NCI-H1694 treated with DMSO at 0.1 percent for 48 hours (cell line): ENCODE measurements at places on chromosomes 6 and 20.

GRCh38 chr6:133855991-133856370, 32.9 kb upstream of the TCF21 start:
- no peak for DNase-seq

DNA sequence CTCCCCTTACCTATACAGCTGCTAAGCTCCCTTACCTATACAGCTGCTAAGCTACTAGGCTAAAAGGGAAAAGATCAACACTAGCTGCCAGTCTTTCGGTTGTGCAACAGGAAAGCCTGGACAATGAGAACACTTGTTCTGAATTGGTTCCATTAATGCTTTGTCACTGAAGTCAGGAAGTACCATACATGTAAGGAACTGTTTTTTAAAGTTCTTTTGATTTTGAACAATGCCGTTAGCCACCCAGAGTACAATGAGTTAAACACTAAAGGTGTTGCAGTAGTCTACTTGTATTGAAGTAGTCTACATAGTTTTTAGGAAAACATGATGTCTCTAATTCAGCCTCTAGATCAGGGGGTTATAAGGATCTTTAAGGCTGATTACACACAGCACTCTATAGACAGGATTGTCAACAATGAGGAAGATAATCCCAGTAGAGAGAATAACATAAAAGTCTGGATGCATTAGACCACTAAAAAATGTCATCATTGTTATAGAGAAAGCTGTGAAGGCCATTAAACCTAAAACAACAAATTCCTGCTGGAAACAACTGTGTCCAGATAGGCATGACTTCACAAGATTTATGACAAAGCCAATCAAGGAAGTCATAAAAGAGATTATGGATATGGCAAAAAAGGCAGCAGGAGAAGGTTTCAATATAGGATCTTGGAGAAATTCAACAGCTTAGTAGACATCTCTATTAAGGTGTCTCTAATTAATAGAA, 306.3 kb downstream of the PHF3 start:
- no peak for DNase-seq

- DNase-seq: no peak
These were observed 48.1 kb downstream of the WDR27 start for GRCh38 chr6:169653691-169654090.

DNA sequence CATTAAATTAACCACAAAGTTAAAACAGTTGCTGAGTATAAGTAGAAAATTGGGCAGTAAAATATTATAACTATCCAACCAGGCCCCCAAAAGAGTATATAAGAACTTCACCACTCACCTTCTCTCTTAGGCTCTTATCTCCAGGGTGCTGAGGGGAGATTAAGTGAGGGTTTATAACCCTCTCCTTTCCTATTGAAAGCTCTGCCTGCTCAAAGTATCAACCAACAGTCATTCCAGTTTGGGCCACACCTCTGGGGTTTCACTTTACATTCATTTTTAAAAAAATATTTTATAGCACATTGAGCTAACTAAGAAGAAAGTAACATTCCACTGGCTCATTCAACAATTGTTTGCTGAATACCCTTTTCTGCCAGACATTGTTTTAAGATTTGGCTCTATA, 22.1 kb downstream of the GSTA4 start:
- no peak for DNase-seq

DNA sequence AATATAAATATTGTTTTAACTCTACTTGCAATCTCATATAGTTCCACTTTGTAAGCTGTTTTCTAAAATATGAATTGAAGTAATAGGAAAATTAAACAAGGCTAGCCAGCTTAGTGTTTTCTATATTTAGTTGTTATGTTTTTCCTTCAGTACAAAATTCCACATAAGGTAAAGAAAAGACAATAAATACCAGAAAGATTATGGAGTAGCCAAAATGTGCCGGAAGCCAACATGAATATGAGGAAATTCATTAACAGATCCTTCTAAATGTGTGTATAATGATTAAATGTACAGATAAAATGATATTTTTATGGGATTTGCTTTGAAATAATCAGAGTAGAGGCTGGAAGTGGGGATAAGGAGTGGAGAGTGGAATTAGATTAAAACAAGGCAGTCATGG, 52.5 kb upstream of the COL21A1 start:
- DNase-seq: no peak

GRCh38 chr6:6912817-6913744, 194.7 kb upstream of the RREB1 start:
- no peak for DNase-seq

GRCh38 chr6:43231053-43231452, 1.8 kb upstream of the DNPH1 start:
- no peak for DNase-seq

DNA sequence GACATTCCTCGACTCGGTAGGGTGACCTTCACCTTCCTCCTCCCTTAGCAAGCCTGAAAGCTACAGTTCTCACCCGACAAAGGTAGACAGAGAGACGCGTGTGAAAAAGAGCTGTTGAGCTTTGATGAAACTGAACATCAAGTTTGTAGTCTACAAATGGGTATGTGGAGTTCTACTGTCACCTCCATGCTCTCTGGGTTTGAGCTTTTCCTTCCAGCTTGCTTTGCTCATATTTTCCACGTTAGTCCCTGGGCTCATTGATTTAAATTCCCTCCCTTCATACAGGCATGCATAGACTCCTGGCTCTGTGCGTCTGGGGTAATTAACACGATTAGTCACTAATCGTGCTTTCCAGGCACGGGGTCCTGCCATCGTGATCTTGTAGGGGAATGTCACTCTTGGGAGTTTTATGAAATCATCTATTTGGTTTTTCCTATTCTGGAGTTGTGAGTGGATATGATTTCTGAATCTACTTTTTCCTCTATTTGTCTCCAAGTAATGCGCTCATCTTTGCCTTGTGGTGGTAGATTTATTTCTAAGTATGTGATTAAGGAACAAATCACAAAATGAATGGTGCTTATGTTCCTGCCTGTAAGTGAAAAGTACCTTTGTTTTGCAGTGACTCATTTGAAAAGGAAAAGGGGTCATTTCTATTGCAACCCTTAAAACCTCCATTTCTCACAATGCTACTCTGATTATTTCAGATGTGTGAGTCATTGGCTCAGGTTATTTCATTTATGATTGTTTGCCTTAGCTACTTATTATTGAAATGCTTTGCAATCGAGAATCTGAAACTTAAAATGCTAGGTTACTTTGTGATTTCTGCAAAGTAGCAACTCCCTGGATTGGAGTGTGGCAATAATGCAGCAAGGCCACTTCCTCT, 154.6 kb downstream of the ZDHHC14 start:
- DNase-seq: no peak

DNA sequence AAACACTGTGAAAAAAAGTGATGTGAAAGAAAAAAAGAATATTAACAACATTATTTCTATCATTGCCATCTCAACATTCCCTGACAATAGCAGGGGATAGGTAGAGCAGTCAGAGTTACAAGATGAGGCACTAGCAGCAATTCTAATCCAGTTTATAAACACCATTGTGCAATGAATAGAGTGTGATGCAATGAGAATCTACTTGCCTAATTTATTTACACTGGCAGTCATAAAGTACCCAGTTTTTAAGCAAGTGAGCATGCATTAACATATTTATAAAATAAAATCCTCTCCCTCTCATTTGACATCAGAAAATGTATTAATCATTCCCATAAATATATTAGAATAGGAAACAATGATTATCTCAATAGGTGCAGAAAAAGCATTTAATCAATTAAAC, 2.5 kb upstream of the MANEA start:
- DNase-seq: no peak

DNA sequence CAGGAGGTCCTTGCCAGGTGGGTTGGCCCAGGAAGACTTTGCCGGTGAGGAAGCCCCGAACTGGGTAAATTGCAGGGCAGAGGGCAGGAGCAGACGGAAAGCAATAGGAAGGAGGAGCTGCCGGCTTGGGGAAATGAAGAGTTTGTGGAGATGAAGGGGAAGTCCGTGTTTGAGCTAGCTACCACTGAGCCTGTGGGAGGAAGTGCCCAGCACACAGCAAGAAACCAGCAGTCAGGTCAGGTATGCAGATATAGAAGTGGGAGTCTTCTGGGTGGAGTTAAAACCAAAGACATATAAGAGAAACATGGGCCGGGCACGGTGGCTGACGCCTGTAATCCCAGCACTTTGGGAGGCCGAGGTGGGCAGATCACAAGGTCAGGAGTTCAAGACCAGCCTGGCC, 34.7 kb downstream of the CD24 start:
- DNase-seq: no peak

DNA sequence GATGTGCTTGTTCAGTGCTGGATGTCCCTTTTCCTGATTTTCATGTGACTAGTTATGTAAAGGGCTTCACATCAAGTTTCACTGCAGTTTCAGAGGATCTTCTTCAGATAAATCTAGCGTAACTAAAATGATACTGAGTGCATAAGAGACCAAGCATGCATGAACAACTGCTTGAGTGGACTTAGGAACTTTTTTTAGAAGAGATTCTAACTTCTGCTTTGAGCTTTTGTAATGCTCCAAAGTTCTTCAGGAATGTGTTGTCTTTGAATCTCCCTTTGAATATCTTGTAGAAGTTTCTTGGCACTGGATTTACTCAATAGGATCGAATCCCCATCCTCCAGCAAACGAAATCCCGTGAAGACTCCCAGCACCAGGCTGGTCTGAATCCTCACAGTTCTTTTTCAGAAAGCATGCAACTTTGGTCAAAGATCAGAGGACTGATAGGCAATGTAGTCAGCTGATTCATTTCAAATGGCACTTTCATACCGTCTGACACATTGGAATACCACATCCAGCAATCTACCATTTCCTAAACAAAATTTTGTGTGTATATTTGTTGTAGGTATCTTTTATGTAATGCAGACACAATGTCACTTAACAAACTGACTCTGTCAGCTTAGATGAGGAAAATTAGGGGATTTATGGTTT, 33.2 kb downstream of the ENPP1 start:
- no peak for DNase-seq

GRCh38 chr20:1403624-1404023, 10.8 kb upstream of the FKBP1A start:
- no peak for DNase-seq

GRCh38 chr6:21996425-21997118, 300.3 kb downstream of the PRL start:
- no peak for DNase-seq

DNA sequence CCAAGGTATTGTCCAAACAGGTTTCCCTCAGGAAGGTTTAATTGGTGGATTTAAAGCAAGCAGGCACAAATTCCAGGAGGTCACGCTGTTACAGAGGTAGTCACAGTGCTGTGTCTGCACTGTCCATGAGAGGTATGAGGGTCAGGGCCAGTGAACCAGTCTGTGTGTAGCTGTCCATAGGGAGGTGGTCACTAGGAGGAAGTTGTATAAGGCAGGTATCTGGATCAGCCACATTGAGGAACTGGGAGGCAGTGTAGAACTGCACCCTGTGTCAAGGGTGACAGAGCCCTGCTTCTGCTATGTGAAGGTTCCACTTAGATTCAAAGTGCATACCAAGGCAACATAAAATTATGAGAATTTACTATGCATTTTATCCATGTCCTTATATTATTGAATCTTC, 73.3 kb downstream of the MAP3K4 start:
- no peak for DNase-seq

DNA sequence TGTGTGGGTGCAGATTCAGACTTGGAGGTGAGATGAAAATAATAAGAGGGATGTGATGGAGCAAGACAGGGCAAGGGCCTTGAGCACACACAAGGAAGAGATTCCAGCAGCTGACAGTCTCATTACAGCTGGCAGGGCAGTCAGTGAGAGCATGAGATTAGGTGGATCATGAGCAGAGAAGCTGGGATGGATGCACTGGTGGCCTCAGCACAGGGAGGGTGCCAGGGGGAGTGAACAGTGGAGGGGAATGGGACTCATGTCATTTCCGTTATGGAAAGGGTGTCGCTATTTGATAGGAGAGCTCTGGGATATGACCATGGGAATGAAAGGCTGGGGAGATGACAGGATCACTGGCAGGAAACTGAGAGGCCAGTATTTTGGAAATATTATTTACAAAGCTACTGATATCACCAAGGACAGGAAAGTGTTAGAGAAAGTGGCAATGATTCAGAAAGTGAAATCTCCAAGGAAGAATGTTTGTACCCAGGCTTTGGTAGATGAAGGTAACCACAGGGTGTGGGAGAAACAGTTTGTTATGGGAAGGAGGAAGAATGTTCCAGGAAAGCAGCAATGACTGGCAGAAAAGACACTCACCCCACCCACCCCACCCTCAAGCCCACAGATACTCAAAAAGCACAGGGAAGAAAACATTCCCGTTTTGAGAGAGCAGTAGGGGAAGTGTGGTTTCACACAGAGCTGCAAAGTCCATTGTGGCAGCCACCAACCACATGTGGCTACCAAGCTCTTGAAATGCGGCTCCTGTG, 214.7 kb upstream of the PROKR2 start:
- no peak for DNase-seq

DNA sequence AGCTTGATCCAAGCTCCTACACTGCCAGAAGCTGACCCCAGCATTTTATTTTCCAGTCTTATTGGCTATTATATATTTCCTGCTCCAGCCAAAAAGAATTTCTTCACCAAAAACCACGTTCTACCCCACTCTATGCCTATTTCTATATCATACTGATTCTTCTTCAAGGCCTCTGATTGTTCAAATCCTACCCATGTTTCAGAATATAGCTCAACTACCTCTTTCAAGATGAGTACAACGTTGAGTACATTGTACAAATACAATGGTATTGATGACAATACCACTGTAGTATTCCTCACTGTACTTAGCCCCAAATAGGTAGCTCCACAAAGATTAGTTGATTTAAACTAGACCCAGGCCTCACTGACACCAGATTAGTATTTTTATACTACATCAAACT, 31.0 kb downstream of the ASCC3 start:
- no peak for DNase-seq

GRCh38 chr20:1061484-1062221, 56.7 kb upstream of the PSMF1 start:
- no peak for DNase-seq

- DNase-seq: no peak
These were observed 60.8 kb downstream of the ECT2L start for GRCh38 chr6:138856654-138857053.

DNA sequence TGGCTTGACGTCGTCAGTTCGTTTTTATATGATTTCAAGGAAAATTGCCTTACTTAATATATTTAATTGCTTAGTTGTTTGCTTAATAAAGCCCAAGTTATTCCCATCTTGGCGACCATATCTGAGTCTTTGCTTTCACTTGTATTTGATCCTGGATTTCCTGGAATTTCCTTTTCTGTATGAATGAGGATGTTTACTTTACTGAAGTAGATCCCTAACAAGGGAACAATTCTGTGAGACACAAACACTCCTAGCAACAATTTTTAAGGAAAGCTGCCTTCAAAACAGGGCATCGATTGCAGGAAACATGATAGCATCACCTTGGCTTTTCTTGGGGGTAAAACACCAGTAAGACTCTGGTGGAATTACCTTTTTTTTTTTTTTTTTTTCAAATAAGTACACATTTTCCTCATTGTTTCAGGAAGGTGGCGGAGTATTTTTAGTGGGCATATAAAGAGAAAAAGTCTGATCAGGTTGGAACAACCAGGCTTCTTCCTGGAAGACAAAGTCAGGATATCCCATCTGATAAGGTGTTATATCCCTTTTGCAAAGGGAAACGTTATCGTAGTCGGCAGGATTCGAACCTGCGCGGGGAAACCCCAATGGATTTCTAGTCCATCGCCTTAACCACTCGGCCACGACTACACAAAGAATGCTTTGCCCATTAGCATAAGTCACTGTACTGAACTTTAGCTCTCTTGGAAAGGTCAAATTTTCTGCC, 68.5 kb upstream of the ZNF184 start:
- no peak for DNase-seq

- DNase-seq: no peak
These were observed 159.1 kb downstream of the TFAP2C start for GRCh38 chr20:56788041-56788670.

GRCh38 chr20:4764805-4765204, 43.1 kb downstream of the PRND start:
- no peak for DNase-seq

GRCh38 chr20:17859616-17860232, 108.9 kb downstream of the SNX5 start:
- no peak for DNase-seq
